ENCODE measurements at places on chromosomes 7 and 10.

DNA sequence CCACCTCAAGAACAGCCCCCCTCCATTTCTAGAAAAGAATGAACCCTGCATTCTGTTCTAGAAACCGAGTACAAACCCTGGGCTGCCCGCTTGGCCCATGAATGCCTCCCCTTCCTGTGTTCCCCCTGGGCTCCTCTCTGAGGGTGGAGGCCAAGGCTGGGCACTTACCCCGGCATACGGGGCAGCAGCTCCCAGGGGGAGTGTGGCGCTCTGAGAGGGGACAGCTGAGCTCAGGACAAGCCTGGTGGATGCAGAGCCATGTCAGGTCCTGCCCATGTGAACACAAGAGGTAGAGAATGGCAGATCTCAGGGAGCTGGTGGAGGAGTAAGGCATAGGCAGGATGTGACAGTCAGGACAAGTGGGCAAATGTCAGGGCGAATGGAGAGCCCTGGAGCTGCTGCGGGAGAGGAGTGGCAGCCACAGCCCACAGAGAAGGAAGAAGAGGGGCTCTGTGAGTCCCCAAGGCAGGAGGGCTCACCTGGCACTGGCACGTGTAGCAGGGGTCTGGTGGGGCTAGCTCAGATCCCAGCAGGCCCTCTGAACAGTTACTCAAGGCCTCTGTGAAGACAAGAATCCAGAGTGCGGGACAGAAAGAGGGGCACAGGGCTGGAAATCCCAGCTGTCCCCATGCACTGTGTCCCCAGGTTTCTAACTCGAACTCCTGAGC is 18.9 kb downstream of the ATP6V1F start:
- DNase-seq: no peak

- DNase-seq: no peak
Observed at GRCh38 chr10:122466951-122467381, 5.6 kb downstream of the HTRA1 start.

DNA sequence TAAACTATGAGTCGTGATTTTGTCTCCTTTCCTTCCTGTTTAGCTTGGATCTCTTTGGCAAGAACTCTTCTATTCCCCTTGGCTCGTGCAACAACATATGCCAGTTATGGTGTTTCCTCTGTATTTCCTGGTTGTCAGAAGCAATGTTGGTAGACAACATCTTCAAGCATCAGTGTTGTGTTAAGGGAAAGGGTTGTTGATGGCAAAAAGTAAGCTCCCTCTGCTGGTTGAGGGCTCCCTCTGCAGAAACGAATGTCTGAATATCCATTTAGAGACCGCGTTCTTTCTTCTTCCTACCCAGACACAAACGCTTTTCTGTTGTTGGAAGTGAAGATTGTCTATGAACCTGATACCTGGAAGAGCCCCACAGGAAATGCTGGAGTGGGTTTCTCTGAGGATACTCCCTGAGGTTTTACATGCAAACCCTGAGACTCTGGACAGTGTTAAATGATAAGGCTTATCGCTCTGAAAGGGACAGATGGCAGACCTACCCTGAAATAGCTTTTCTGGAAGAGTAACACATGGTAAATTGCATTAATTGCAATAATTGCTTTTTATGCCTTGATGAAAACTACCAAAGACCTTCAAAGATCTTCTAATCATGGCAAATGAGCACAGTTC is 23.5 kb upstream of the C1QL3 start:
- peak; percentile 59 for DNase-seq

DNA sequence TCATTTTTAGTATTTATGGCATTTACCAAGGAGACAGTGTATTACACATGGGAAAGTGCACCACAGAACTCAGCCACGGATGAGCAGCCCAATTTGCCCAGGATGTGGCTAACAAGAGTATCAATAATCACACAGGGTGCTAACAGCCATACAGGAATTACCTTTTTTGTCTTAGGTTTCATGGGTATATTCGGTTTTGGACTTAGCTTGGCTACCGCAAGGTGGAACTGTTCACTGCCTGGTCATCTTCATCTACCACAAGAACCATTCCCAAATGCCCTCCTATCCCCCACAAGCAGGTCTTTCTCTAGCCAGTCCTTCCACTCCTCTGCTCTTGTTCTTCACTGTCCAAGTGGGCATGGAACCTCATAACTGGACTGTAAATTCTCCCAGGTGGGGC is 6.0 kb downstream of the PDLIM1 start:
- no peak for DNase-seq

- no peak for DNase-seq
Observed at GRCh38 chr10:10830293-10830986, 187.2 kb upstream of the CELF2 start.

DNA sequence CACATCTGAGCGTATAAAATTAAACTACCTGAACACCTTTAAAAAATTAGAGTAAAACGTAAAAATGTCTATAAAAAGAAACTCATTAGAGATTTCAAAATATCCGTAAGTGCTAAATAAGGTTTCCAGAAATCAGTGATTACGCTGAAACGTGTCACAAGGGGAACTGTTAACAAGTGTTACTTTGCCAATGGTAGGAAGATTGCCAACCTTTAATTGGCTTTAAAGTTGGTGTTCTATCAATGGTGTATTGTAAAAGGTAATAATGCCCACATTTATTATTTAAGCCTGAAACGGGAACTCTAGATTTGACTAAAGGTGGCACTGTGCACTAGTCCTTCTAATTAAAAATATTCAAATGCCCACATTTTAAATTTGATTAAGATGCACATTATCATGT is 37.8 kb upstream of the HIBADH start:
- no peak for DNase-seq

- peak; percentile 58 for DNase-seq
Observed at GRCh38 chr7:83410989-83411591, 237.8 kb downstream of the SEMA3E start.

DNA sequence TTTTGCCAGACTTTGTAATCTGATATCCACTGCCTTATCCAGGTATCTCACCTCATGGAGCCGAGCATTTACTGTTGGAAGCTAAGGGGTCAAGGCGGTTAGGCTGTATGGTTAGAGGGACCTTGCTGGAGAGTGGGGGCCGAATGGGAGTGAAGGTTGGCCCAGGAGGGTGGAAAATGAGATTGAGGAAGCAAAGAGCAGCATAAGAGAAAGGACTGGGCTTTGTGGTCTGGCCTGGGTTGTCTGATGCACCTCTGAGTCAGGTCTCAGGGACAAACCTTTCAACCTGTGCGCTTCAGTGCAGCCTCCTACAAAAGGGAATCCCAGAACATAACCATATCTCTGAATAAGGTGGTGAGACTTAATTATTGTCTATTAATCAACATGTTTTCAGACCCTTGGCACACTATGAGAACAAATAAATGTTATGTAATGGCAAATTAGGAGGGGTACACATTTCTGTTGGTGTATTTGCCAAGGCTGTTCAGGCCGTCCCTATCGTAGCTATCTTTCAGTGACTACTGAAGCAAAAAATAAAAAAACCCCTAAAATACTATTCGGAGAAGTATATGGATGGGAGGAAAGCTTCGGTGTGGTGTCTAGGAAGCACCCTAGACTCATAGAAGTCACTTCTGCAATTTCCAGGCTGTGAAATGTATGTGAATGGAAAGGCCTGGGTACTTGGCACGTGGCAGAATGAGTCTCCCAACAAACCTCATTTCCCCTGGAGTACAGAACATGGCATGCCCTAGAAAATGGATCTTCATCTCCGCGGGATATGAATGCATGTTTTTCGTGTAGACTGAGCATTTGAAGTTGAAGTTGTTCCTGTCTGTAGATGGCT is 4.3 kb downstream of the CAMK1D start:
- no peak for DNase-seq

DNA sequence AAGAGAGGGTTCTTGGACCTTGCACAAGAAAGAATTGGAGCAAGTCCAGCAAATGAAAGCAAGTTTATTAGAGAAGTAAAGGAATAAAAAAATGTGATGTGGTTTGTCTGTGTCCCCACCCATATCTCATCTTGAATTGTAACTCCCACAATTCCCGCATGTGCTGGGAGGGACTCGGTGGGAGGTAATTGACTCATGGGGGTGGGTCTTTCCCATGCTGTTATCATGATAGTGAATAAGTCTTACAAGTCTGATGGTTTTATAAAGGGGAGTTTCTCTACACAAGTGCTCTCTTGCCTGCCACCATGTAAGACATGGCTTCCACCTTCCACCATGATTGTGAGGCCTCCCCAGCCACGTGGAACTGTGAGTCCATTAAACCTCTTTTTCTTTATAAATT is 39.2 kb upstream of the FZD9 start:
- no peak for DNase-seq

- peak; percentile 70 for DNase-seq
Observed at GRCh38 chr7:113113912-113114311, 4.4 kb downstream of the SMIM30 start.

DNA sequence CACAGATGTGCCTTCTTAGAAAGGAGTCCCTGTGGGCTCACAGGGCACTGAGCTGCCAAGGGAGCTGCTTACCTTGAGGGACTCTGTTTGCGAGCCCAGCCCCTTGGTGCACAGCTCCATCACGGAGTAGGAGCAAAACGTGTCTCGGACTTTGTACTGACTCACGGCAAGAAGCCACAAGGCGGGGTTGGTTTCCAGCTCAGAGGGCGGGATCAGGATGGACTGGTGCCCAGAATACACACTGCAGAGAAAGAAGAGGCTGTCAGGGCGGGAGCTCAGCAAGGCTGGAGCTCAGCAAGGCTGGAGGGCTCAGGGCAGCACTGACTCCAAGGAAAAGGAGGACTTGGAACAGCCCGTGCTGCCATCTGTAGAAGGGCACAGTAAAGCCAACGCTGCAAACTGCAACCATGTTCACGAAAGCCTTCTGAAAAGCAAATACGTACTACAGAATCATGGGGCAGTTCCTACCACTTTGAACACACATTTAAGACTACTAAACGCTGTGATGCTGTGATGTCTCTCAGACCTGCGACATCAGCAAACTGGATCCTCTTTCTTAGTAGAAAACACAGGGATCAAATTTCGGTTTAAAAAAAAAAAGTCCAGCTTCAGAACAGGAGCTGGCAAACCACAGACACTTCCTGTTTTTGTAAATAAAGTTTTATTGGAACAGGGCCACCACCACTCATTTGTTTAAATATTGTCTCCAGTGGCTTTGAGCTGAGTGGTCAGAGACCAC is 194.3 kb downstream of the ZMYND11 start:
- DNase-seq: peak; percentile 54
